ENCODE measurements at places on chromosomes 4 and X.

- DNase-seq: no peak
These were observed 971.7 kb downstream of the FAM133A start for GRCh38 chrX:94645726-94646125.

- no peak for DNase-seq
These were observed 394.2 kb downstream of the ARHGAP24 start for GRCh38 chr4:85869181-85869580.

GRCh38 chr4:188992706-188993105 is 853.5 kb downstream of the TRIML1 start:
- no peak for DNase-seq

DNA sequence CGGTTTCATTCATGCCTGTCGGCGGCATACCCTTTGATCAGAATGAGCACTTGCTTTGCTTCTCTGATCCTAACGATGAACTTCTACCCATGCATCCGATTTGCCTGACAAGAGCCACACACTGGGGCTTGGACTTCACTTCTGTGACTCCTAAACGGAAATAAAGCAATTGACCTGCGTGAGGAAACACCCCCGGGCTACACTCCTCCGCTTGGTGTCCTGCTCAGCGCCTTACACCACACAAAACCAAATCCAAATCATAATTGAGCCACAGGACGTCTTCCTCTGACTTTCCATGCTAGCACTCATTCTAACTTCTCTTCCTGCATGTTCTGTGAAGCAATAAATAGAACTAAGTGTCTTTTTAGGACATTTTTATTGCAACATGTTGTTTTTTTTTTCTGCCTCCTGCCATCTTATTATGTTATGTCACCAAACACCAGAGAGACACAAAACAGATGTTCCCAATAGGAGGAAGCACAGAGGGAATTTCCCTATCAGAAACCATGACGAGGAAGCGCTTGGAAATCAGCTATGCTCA is 110.8 kb upstream of the FAM9B start:
- DNase-seq: no peak

DNA sequence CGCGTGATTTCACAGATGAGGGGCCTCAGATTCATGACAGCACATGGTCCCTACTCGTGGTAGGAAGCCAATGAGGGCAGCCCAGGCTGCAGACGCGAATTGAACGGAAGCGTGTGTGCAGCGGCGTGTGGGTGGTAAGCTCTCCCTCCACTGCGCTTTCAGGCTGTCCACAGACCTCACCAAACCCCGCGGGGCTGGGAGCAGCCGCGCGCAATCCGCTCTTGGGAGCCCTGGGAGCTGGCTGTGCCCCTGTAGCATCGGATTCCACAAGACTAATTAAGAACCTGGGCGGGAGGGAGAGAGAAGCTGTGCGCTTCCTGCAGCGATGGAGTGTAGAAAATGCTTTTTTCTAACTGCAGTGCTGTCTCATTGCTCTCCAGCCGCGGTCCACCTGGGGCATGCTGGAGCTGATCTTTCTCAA is 134.9 kb downstream of the STOX2 start:
- DNase-seq: no peak

DNA sequence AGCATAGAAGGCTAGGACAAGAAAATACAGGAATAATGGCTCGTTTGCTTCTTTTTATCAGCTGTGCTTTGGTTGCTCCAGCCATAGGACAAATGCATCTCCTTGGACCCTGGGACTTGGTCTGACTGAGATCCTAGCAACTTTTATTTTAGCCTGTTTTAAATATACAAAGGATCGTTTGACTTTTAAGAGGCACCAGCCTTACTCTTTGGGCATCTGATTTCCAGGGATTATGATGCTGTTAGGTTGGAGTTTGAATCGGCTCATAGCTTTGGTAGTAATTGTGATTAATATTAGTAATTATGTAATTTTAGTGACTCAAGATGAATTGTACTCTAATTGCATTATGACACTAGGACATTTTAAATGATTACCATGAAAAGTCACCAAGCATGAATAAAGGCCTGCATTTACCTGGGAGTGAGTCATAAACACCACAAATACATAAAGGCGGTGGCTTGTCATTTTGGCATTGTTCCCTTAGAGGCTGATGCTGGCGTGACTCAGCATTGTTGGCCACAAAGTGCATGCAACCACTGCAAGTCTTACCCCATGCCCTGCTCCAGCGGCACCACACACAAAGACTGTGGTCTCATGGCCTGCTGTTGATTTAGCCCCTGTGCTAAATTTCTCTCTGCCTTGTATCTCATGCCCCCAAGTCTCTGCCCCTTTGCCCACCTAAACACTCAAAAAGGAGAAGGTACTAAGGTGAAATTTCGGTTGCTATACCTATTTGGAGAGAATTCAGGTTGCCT is 12.4 kb downstream of the GPAT3 start:
- DNase-seq: no peak

DNA sequence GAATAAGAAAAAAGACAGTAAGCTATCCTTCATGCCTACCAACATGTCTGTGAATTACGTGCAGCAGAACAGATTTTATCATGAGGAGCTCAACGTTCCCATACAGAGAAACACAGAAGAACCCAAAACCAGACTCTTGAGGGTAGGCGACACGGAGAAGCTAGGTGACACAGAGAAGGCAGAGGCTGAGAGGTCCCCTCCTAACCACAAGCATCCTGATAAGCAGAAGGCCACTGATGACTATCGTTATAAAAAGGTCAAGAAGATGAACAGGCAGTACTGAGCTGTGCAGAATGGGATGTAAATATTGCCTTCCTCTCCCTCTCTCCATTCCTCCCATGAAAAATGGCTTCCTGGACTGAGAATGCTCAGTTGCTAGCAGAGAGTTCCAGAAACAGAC is 350.2 kb upstream of the BOD1L1 start:
- no peak for DNase-seq

DNA sequence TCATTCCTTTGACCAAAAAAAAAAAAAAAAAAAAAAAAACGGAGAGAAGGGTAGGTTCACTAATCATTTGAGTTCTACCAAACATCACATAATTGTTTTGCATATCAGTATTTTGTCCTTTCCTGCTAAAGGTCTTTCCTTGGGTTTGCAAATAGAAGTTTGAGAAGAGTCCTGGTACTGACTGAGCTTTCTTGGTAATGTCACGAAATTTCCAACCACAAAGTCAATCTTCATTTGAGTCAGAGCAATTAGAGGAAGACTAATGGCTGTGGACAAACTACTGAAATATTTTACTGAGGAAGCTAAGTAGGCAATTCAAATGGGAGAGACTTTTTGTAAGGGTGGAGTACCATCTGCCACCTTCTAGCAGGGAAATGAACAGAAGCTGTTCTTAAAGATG is 21.7 kb upstream of the CD40LG start:
- DNase-seq: no peak

DNA sequence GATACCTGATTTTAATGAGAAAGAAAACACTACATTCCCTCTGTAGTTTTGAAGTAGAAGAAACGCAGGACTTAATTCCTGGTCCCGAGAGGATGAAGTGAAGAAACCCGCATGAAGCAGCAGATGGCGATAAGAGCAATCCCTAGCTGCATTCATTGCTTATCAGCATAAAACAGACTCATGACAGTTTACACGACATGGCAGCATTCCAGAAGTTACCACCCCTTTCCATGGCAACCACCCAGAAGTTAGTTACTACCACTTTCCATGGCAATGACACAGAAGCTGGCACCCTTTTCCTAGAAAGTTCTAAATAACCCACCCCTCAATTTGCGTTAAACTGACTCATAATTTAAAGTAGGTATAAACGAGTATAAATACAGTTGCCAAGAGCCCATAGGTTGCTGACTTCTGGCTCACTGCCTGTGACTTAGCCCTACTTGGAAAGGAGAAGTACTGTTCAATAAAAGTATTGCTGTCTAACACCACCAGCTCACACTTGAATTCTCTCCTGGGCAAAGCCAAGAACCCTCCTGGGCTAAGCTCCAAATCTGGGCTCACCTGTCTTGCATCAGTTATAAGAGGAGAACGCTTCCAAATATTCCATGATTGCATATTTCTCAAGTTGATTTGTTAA is 5.5 kb upstream of the XAGE2 start:
- no peak for DNase-seq

DNA sequence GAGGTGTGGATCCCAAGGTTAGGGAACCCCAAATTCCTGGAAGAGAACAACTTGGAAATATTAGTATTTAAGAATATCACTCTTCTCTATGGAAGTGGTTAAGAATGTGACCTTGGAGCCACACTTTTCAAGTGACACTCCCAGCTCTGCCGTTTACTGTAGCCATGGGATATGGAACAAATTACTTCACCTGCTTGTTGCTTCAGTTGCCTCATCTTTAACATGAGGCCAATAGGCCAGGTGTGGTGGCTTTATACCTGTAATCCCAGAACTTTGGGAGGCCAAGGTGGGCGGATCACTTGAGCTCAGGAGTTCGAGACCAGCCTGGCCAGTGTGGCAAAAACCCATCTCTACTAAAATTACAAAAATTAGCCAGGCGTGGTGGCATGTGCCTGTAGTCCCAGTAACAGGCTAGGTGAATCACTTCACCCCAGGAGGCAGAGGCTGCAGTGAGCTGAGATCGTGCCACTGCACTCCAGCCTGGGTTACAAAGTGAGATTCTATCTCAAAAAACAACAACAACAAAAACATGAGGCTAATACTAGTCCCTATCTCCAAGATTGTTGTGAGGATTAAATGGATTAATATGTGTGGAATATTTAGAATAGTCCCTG is 13.0 kb downstream of the IL13RA1 start:
- DNase-seq: no peak

DNA sequence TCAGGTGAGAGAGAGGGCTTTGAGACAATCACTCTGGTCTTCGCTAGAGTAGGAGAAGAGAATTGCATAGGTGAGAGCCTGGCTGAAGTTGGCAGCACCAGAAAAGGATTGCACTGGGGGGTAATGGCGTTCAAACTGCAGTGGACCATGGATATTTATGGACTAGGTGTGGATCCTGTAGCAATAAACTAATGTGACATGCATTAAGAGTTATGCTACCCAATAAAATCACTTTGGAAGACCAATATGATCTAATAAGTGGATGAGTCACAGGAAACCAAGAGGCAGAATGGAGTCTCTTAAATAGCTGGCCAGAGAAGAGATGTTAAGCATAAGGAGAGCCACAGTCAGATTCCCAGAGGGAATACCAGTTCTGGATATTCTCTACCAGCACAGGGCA is 259.8 kb downstream of the FBXO8 start:
- no peak for DNase-seq

DNA sequence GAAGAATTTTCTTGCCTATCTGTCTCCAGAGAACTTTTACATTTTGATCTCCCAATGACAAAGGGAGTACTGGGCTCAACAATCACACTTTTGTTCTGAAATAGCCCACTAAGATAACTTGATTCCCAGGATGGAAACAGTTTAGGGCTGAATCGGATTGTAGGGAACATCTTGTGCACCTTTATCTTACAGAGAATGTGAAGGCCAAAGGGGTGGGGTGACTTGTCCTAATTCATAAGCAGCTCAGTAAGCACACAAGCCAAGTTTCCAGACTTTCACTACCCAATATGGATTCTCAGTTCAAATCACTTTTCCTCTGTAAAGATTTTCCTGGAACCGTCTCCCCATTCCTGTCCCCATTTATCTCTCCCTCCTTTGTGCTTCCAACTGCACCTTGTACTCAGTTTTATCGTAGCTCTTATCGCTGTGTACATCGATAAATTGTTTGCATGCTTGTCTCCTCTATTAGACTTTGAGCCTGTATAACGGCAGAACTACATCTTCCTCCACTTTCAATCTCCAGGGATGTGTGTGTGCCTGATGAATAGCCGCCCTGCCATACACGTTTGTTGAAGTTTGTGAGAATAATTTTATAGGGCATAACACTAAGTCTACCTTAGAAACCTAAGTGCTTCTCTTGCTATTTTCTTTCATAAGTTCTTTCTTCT is 77.4 kb downstream of the MBNL3 start:
- DNase-seq: no peak

DNA sequence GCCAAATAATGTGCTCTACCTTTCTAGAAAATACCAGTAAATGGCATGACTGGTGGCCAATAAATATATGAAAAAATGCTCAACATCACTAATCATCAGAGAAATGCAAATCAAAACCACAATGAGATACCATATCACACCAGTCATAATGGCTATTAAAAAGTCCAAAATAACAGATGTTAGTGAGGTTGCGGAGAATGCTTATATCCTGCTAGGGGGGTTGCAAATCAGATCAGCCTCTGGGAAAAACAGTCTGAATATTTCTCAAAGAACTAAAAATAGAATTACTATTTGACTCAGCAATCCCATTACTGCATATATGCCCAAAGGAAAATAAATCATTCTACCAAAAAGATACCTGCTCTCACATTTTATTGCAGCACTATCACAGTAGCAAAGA is 115.1 kb downstream of the RASGEF1B start:
- no peak for DNase-seq

- no peak for DNase-seq
These were observed 21.0 kb downstream of the MSN start for GRCh38 chrX:65688403-65688871.

GRCh38 chr4:10168151-10168550 is 51.6 kb upstream of the WDR1 start:
- no peak for DNase-seq

- no peak for DNase-seq
These were observed 58.0 kb downstream of the AR start for GRCh38 chrX:67601771-67602170.

- DNase-seq: no peak
These were observed 44.2 kb downstream of the SLC4A4 start for GRCh38 chr4:71382900-71383560.

DNA sequence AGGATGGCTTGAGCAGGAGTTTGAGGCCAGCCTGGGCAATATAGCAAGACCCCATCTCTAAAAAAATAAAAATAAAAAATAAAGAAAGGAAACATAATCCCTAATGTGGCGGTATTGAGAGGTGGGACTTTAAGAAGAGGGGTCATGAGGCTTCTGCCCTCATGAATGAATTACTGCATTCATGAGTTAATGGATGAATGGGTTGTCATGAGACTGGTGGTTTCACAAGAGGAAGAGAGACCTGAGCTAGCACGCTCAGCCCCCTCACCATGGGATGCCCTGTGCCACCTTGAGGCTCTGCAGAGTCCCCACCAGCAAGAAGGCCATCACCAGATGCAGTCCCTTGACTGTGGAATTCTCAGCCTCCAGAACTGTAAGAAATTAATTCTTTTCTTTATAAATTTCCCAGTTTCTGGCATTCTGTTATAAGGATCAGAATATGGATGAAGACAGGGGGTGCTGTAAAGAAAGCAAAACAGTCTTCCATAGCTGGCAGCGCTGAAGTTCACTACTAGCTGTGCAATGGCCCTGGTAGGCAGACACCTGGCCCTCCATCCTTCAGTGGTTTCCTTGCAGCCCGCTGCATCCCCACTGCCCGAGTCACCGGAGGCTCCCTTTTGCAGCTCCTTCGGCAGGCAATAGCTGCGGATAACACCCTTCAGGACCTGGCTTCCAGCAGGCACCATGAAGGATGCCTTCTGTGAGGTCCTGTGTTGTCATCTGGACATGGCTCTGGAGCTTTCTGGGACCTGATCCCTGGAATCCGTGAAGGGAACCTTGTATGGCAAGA is 44.8 kb upstream of the NSG1 start:
- no peak for DNase-seq

DNA sequence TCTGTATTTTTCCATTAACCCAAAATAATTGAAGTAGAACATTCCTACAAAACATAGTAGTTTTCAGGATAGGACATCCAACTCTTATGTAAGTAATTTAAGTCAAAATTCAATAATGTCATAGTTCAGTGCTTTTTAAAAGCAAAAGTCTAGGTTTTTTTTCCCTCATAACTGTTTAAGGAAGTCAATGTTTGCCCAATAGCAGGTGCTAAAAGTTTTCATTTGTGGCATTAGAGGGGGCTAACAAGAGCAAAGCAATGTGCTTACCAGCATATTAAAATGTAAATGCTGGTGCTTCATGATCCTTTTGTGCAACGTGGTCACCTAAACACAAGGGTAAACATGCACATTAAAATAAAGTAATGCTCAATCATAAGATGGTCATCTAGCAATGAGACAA is 155.2 kb upstream of the PPP1R2C start:
- DNase-seq: no peak

Measured in vagina (tissue), 2 donors.